ENCODE measurements at places on chromosomes 4 and X. TPM values are rescaled to one million over a fixed set of nuclear protein-coding genes. Genes with fewer than 3 reads are reported as not detected.

Gene TRIM60
- total RNA-seq = not detected

Gene SHROOM3
- total RNA-seq = 380 TPM

Gene GAGE1
- not detected for total RNA-seq

Gene UGT2B15
- total RNA-seq = 13.0 TPM

Gene IRS4
- total RNA-seq = not detected

Gene CSAG2
- total RNA-seq = not detected

Gene SOD3
- 14.0 TPM for total RNA-seq

Gene CD38
- 19.0 TPM for total RNA-seq

- DNase-seq = no peak
These were observed 1.2 kb downstream of the POU3F4 start for GRCh38 chrX:83509254-83509801.

DNA sequence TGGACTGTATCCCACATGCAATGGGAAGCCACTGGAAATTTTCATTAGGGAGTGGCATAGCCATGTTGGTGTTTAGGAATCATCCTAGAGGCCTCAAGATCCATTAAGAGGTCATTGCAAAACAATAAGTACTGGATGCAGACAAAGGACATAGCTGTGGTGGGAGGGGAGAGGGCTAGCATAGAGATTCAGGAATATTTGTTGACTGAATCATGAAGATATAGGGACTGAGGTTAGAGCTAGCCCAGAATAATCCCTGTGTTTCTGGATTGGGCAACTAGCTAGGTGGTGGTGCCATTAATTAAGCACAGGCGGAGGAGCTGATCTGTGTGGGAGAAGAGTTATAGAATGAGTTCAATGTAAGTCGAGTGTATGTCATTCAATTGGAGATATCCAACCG is 135.0 kb downstream of the RAB28 start:
- no peak for DNase-seq

DNA sequence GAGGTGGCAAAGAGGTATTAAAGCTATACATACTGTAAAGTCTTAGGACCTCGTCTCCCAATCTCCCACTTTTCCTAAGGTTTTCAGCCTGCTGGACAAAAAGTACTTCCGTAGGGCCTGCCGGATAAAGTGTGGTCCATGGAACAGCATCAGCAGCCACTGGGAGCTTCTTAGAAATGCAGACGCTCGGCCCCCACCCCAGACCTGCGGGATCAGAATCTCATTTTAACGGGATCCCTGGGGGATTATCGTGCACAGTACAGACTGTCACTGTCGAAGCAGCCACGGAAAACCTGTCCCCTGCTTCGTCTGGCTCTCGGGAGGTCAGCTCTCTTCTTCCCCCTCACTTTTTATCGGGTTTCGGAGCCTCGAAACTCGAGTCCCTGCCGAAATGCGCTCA is 802 bp downstream of the ADGRG2 start:
- no peak for DNase-seq

DNA sequence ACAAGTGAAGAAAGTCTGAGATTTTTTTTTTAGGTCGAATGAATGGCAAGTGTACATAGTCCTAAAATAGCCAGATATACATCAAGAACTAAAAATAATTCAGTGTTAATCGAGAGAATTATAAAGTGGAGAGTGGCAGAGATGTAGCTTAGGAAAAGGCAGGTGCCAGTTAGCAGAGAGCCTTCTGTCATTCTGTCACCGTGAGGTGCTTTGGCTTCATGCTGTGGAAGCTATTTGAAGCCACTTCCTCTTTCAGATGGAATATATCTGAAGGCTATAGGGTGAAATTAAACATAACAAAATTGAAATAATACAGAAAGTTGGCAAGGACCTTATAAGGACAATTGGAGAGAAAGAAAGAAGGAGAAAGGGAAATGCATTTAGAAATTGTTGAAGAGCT is 756.3 kb downstream of the CCSER1 start:
- DNase-seq = no peak

- no peak for DNase-seq
These were observed 51.2 kb upstream of the CYSLTR1 start for GRCh38 chrX:78378476-78379115.

GRCh38 chr4:141090473-141090872 is 42.8 kb downstream of the RNF150 start:
- DNase-seq = no peak

GRCh38 chr4:108527723-108528122 is 92.7 kb upstream of the RPL34 start:
- DNase-seq = peak; percentile 47

DNA sequence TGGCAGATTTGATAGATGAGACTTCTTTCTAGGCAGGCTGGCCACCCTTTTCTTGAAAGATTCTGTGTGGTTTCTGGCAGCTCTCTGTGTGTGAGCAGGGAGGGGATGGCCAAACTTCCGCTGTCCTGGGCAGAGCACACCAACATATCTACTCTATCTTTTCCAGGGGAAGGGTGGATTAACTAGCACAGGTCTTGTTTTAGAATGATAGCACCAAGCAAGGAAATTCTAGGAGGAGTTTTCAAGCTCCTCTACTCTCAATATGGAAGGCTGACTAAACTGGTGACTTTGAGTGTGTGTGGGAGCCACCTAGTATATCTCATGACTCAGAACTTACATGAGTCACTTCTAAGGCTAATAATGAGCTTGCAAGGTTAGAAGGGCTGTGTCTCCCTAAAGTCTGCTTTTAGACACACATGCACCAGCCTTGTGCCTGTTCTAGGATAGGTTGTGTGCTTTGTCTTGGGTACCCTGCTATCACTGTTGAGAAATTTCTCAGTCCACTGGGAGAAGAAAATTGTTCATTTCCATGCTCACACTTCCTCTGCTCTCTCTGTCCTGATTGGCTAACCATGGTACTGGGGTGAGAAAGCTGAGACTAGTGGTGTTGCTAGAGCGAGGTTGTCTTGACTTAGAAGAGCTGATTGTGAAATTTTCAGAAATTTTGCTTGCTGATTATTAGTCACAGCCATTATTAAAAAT is 72.9 kb downstream of the YIPF6 start:
- no peak for DNase-seq

DNA sequence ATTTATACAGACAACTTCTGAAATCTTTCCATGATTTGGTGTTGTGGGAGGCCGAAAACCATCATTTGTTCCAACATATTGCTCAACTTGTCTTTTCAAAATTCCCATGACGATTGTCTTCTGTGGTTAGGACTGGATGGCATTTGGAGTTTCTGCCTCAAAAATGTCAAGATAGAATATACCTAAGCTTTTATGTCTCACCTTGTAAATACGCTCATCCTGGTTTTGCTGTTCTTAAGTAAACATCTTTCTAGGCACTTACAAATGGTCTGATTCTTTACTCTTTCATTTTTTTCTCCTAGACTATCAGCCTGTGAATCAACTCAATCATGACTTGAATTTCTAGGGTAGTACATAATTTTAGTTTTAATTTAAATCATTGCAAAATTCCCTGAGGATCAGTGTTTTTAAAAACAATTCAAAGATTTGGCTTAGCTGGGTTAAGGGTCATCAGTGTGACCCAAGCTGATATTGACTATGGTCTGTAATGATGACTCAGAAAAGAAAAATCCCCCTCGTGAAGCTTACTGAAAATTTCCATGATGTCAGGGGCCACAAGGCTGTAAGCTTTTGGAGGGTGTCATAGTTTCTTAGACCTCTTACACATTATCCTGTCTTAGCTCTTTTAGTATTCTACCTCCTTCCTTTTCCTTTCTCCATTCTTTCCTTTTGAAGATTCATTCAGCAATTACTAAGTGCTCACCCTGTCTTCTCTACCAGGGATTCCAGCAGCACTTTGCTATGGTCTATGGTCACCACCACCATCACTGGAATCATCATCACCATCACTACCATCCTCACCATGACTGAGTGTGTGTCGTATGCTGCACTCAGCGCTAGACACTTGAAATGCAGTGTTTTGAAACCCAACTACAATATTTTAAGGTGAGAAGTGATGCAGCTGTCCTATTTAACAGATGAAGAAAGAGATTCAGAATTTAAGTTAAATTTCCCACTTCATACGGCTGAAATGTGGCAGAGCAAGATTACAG is 124.4 kb downstream of the CPE start:
- no peak for DNase-seq

- no peak for DNase-seq
These were observed 503.6 kb upstream of the ZFP42 start for GRCh38 chr4:187491959-187492358.

DNA sequence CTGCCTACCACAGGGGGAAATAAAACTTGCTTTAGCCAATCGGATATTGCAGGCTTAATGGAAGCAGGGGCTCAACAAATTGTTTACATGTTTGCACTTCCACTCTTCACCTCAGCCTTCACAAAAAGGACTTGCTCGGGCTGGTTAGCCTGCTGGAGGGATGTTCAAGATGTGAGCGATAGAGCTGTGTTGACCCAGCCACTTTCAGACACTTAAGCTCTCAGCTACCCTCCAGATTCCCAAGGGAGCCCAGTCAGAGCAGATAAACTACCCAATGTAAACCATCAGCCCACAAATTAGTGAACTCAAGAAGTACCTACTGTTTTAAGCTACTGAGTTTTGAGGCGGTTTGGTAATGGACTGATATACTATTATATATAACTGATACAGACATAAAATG is 508.4 kb upstream of the FTHL17 start:
- no peak for DNase-seq

DNA sequence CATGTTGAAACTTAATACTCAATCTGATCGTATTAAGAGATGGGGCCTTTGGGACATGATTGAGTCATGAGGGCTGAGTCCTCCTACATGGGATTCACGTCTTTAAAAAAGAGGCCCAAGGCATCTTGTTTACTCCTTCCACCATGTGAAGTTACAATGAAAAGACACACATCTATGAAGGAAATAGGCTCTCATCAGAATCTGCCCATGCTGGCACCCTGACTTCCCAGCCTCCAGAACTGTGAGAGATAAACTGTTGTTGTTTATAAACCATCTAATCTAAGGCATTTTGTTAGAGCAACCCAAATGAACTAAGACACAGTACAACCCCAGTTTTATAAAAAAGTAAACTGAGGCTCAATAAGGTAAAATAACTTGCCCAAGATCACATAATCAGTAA is 32.3 kb downstream of the PPP3CA start:
- no peak for DNase-seq

DNA sequence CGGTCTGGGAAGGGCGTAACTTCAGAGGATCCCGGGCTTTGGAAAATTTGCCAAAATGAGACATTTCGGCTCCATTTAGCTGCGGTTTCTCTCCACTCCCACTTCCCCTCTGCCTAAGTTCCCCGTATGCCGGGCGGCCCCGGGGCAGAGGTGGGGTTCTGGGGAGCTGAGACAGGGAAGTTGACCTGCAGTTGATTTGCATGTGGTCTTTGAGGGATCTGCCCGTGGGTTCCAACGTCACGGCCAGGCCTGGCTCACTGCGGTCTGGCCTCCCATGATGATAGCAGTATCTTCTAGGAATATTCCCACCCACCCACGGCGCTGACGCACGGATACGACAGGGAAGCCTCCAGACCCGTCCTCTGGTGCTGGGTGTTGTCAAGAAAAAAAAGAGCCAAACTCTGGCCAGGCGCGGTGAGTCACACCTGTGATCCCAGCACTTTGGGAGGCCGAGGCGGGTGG is 27.3 kb upstream of the CRLF2 start:
- DNase-seq = no peak

Measured in Peyer's patch (tissue), 4 donors.